Posterior cingulate gyrus (tissue), 11 donors: ENCODE measurements at places on chromosomes 11 and 22.

GRCh38 chr11:43895601-43896000 lies 15.0 kb downstream of the ALKBH3 start:
- DNase-seq: no peak

DNA sequence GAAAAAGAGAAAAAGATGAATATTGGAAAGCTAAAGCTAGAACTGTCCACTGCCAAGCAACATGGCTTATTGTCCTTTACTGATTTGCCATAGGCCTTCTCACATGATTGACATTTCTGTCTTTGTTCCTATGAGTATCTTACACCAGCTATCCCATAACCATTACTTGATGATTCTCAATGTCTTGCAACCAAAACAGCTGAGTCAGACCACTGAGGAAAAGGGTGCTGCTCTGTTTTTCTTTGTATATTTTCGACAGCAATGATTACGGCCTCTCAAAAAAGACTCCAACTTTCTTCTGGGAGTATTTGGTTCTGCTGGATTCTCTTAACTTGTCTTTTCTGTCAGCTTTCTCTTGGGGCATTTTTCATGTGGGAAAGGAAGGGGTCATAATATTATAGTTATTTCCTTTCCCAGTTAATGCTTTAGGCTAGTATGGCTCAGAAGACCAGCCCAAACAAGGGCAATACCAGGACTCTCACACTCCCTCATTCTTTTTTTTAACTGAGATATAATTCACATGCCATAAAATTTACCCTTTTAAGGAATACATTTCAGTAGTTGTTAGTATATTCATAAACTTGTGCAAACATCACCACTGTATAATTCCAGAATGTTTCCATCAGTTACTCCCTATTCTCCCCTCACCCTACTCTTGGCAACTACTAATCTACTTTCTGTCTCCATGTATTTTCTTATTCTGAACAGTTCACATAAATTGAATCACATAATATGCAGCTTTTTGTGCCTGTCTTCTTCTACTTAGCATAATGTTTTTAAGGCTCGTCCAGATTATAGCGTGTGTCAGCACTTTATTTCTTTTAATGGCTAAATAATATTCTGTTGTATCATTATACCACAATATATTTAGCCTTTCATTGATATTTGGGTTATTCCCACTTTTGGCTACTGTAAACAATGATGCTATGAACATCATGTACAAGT lies 31.1 kb upstream of the FAR1 start:
- no peak for DNase-seq

DNA sequence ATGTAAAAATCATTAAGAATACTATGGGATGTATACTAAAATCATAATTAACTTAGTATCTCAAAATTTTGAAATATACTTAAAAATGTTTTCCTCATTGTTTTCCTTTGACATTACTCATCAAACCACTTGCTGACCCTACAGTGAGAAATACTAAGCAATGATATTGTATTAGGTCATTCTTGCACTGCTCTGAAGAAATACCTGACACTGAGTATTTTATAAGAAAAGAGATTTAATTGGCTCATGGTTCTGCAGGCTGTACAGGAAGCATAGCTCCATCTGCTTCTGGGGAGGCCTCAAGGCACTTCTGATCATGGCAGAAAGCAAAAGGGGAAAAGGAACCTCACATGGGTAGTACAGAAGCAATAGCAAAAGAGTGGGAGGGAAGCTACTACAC lies 950.9 kb upstream of the CHORDC1 start:
- no peak for DNase-seq

GRCh38 chr11:36446135-36446534 lies 63.9 kb downstream of the TRAF6 start:
- DNase-seq: no peak

DNA sequence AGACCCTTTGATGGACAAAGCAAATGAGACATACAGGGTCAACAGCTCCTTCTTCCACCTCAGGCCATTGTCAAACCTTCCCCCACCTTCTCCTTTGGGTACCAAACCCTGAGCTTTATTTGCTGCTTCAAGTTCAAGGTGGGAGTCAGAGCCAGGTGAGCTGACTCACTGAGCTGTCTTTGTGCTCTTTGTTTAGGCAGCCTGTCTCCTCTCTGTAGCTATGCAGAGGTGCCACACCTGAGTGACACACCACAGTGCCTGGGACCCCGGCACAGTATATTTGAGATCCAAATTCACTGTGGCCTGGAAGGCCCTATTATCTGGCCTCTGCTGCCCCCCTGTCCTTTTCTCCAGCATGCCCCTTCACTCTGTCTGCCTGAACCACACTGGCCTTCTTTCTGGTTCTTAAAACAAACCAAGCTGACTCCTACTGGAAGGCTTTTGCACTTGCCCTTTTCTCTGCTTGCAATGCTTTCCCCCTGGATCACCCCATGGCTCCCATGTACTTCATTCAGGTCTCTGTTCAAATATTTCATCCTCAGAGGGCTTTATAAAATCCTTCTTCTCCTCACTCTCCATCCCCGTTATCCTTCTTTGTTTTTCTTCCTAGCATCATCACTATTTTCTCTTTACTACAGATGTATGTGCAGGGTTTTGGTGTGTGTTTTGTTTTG lies 16.1 kb downstream of the LMO2 start:
- no peak for DNase-seq

GRCh38 chr22:37274380-37274862 lies 7.9 kb upstream of the CYTH4 start:
- peak; percentile 13 for DNase-seq

- DNase-seq: no peak
These were observed 4.5 kb downstream of the CPT1B start for GRCh38 chr22:50573491-50574382.

DNA sequence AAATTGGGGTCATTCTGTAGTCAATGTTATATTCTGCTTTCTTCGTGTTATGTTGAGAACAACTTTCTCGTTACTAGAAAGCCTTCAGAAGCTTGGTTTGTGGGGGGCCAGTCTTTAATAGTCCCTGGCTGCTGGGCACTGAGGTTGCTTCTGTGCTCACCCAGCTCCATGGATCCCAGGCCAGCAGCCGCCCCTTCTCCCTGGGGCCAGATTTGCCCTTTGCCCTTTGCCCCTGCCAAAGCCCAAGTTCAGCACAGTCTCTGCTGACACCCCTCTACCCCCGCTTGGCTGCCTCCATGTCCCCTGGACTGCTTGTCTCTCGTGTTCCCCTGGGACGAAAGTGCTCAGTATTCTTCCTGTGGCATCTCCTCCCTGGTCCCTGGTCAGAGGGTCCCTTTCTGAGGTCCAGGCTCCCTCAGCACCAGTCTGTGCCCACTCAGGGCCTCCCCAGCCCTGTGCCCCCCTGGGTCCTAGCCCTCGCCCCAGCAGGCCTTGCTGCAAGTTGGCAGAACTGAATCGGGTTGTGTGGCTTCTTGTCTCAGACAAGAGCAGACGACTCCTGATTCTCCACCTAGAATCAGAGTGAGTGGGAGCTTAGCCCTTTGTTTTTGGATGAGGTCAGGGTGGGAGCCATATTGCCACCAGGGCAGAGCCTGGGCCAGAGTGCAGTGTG lies 6.7 kb downstream of the TSPO start:
- no peak for DNase-seq

GRCh38 chr11:28727254-28727653 lies 619.1 kb downstream of the METTL15 start:
- DNase-seq: no peak

GRCh38 chr11:67409261-67409666 lies 5.4 kb downstream of the TBC1D10C start:
- no peak for DNase-seq

- DNase-seq: no peak
These were observed 10.1 kb downstream of the PKNOX2 start for GRCh38 chr11:125174686-125175085.

GRCh38 chr11:132714859-132715440 lies 817.4 kb downstream of the OPCML start:
- DNase-seq: no peak

DNA sequence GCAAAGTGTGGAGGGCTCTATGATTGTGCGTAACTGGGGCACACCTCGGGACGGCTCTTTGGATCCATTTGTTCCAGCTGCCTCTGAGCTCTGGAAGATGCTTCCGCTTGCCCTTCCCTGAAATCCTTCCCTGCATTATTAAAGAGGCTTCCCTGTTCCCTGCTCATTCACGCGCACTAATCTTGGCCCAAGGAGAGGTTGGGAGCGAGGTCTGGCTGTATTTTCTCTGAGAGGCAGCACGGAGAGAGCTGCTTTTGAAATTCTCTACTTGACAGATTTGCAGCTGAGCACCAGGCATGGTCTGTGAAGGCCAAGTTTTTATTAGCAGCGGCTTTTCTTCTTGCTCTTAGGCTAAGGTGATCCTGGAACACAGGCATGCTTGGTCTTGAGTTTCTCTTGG lies 94.8 kb upstream of the NTM start:
- DNase-seq: no peak
